A549 (cell line): ENCODE measurements at places on chromosomes 5 and 9. TPM values are rescaled to one million over a fixed set of nuclear protein-coding genes. Genes with fewer than 3 reads are reported as not detected.

SPAG8 gene
- 0.45 to 0.71 TPM (median 0.54 TPM) in 3 replicates for polyA plus RNA-seq

ANKRD18B gene
- 4.2 to 5.6 TPM (median 4.6 TPM) in 3 replicates for polyA plus RNA-seq

LCN15 gene
- 0.07 to 0.09 TPM in 2 of 3 replicates, not detected in the other for polyA plus RNA-seq

CDC20B gene
- not detected in 3 replicates for polyA plus RNA-seq

INSL4 gene
- 8.6 to 12.1 TPM (median 11.5 TPM) in 3 replicates for polyA plus RNA-seq

PCDHAC2 gene
- polyA plus RNA-seq = 1.1 to 1.2 TPM (median 1.2 TPM) in 3 replicates

CCL28 gene
- polyA plus RNA-seq = 0.09 to 0.15 TPM (median 0.13 TPM) in 3 replicates

TAF9 gene
- 112 to 123 TPM (median 118 TPM) in 3 replicates for polyA plus RNA-seq

TPPP gene
- polyA plus RNA-seq = 1.2 to 1.5 TPM (median 1.4 TPM) in 3 replicates

FOXD4L5 gene
- polyA plus RNA-seq = 0.05 to 0.16 TPM (median 0.08 TPM) in 3 replicates

ZNF608 gene
- 0.43 to 0.77 TPM (median 0.66 TPM) in 3 replicates for polyA plus RNA-seq

WDR38 gene
- 0.12 TPM in 1 of 3 replicates, not detected in the others for polyA plus RNA-seq

CAPSL gene
- not detected in 3 replicates for polyA plus RNA-seq

TMEM267 gene
- polyA plus RNA-seq = 15.8 to 17.9 TPM (median 17.3 TPM) in 3 replicates

FLT4 gene
- 2.1 to 3.0 TPM (median 2.6 TPM) in 3 replicates for polyA plus RNA-seq

PCA3 gene
- not detected in 3 replicates for polyA plus RNA-seq

DNA sequence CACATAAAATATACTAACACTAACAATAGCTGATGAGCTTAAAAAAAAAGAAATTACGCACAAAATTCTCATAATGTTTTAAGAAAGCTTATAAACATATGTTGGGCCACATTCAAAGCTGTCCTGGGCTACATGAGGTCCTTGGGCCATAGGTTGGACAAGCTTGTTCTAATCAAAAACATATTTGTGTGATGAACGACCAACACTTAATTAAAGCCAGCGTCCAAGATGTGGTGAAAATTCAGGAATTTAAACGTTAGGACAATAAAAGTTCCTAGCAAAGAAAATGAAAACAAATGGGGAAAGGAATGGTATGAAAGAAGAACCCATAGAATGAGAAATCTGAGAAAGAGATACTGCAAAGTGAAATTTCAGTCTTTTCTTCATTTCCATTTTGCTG lies 429.6 kb upstream of the DMAC1 start:
- DNase-seq = no peak

DNA sequence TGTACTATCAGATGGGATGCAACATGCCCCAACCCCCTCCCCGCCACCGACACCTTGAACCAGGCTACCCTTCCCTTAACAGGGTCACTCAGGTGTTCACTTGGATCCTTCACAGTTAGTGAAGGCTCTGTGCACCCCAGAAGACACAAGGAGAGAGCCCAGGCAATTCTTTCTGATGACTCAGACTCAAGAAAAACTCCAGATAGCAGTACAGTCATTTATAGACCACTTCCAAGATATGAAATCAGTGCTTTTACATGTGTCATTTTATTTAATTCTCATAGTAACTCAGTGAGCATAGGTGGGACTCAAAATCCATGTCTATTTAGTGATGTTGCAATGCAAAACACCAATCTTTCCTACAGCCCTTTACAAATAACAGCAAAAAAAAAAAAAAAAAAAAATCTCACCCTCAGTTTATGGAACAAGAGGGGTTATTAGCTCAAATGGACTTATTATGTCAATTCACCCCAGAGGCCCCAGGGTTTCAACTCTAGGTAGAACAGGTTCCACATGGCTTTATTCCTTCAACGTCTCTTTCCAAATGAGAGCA lies 71.9 kb downstream of the FOXD1 start:
- no peak for DNase-seq

DNA sequence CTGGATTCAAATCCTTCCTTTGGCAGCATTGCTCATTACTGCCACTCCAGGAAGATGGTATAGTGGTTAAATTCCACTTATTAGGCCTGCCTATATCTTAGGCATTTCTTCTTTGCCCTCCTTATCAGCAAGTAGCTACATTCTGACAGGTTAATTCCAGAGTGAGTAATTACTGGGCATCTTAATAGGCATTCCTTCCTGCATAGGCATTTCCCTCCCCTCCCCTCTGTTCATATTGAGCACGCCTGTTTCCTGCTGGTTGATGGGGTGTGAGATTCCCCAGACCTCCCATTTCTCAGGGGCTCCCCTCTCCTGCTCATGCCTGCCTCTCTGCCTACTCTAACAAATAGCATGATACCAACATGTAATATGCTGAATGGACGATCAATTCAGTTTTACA lies 305.9 kb downstream of the CYLC2 start:
- no peak for DNase-seq

- no peak for DNase-seq
Observed at GRCh38 chr5:96447949-96448348, 14.9 kb upstream of the PCSK1 start.

DNA sequence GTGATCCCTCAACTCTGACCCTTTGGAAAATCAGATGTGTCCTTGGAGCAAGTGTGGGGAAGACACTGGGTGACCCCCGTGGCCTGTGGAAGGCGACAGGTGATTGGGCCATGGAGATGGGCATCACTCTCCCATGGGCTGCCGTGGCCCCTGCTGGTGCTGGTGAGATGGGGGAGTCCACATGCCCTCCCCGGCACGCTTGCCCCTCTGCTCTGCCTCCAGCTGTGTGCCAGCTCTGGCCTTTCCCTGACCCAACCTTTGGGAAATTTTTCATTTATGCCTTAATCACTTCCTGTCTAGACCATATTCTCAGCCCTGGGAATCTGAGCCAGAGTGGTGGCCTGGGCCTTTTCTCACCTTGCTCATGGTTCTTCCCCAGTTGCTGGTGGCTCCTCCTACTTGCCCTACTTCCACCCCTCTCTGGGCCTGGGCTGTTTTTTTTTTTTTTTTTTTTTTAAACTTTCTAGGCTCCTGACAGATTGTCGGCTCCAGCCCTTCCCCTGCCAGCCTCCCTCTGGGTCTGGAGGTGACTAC lies 56.6 kb downstream of the RGS3 start:
- DNase-seq = peak; percentile 73

- DNase-seq = no peak
Observed at GRCh38 chr5:149760854-149761187, 30.7 kb downstream of the PPARGC1B start.

DNA sequence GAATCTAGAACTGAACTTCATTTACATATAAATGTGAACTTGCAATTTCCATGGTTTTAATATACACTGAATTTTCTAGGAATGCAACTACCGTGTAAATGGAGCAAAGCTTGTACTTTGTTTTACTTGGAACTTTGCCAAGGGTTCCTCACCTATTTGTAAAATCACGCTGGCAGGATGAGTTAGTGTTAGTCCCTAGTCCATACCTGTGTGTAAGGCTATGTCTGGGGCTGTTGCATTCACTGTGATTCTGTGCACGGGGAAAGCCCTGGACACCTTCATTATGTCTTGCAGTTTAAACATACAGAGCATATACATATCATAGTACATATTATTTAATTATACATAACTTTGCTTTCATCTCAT lies 119.9 kb downstream of the PAX5 start:
- DNase-seq = no peak

- DNase-seq = no peak
Observed at GRCh38 chr9:70255486-70255885, 3.3 kb upstream of the SMC5 start.

GRCh38 chr9:4538107-4538506 lies 47.8 kb downstream of the SLC1A1 start:
- DNase-seq = no peak

GRCh38 chr5:17398431-17398830 lies 99.6 kb upstream of the TAF11L2 start:
- no peak for DNase-seq

DNA sequence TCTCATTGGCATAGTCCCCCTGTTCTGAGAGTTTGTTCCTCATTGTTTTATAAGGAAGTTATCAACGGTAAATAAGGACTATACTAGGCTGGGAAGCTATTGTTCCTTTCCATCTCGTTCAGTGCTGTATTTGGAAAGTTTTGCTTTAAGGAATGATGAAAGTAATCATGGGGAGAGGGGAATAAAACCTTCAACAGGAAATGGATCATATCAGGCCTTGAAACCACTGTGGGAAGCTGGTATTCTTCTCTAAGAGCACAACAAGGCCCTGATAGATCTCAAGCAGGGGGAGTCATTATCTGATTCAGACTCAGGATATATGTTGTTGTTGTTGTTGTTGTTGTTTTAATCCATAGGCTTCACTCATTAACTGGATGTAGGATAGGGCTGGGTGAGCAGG lies 474.5 kb downstream of the ENC1 start:
- DNase-seq = no peak

DNA sequence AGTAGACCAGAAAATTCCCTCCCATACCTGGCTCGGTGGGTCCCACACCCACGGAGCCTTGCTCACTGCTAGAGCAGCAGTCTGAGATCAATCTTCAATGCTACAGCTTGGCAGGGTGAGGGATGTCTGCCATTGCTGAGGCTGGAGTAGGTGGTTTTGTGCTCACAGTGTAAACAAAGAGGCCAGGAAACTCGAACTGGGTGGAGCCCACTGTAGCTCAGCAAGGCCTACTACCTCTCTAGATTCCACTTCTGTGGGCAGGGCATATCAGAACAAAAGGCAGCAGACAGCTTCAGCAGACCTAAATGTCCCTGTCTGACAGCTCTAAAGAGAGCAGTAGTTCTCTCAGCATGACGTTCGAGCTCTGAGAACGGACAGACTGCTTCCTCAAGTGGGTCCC lies 5.6 kb upstream of the GZMA start:
- no peak for DNase-seq

- DNase-seq = no peak
Observed at GRCh38 chr9:127980060-127980705, 606 bp downstream of the EEIG1 start.

GRCh38 chr5:91495699-91496098 lies 112.6 kb upstream of the ARRDC3 start:
- DNase-seq = no peak

DNA sequence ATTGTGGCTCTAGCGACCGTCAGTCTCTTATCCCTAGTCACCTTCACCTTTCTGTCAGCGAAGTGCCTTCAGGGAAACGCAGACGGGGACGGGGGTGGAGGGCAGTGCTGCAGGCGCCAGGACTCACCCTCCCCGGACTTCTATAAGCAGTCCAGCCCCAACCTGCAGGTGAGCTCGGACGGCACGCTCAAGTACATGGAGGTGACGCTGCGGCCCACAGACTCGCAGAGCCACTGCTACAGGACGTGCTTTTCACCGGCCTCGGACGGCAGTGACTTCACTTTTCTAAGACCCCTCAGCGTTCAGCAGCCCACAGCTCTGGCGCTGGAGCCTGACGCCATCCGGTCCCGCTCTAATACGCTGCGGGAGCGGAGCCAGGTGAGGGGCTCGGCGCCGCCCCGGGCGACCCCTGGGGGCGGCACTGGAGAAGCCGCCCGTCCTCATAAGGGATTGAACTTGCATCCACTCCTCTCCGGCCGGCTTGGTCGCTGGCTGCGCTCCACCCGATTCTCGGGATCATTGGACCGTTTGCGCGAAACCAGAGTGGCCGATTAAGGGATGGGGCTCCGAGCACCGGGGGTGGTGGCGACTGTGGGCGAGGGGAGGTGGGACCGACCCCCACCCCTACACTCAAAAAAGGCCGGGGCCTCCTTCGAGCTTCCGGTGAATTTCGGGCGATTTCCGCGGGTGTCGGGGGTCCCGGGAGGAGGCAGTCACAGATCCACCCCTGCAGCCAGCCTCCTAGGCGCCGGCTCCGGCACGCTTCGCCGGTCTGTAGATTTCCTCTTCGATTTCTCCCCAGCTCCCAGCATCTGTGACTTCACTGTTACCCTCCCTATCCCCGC lies 2.7 kb downstream of the PCDHGC5 start:
- no peak for DNase-seq

GRCh38 chr5:43627028-43627427 lies 24.0 kb downstream of the NNT start:
- peak; percentile 68 for DNase-seq

- DNase-seq = no peak
Observed at GRCh38 chr5:12672141-12672540, 767.9 kb upstream of the CTNND2 start.

GRCh38 chr5:150492621-150493020 lies 15.3 kb upstream of the NDST1 start:
- DNase-seq = peak; percentile 55

DNA sequence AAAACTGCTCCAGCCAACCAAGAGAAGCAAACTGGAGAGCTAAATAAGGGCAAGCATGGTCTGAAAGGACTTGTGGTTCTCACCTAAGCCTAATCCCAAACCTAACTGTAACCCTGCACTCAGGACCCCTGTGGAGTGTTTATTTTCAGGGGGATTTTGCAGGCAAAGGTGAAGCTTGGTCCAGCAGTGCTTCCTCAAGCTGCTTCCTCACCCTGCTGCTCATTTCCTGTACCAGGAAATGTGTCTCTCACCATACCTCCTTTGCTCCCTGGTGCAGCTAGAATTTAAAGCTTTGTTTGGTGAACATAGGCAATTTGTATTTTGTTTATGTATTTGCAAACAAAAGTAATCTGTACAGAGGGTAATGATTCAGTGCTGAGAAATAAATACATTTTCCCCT lies 50.2 kb downstream of the CARTPT start:
- no peak for DNase-seq

- no peak for DNase-seq
Observed at GRCh38 chr9:27771803-27772545, 198.7 kb upstream of the C9orf72 start.

- DNase-seq = no peak
Observed at GRCh38 chr9:116323571-116323970, 170.0 kb downstream of the PAPPA start.

GRCh38 chr5:103207653-103208052 lies 50.9 kb upstream of the MACIR start:
- DNase-seq = no peak

- DNase-seq = no peak
Observed at GRCh38 chr5:16321284-16321683, 141.7 kb upstream of the MARCHF11 start.

DNA sequence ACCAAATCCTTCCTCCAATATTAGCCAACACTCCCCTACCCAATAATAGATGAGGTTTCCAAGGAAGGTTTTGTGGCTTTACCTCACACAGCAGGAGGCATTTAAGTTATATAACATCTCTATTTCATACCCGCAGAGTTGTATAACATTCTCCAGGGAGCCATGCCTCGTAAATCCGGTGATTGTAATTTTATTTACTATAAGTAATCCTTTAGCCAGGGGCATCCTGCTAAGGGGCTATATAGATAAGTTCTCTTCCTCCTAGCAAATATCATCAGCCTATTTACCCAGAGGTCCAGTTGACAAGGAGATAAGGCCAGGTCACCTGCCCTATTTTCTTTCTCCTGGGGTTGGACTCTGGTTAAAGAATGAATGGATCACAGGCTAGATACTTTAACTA lies 2051.0 kb downstream of the EFNA5 start:
- DNase-seq = no peak

GRCh38 chr5:140953234-140953633 lies 13.0 kb upstream of the PCDHAC2 start:
- DNase-seq = no peak

DNA sequence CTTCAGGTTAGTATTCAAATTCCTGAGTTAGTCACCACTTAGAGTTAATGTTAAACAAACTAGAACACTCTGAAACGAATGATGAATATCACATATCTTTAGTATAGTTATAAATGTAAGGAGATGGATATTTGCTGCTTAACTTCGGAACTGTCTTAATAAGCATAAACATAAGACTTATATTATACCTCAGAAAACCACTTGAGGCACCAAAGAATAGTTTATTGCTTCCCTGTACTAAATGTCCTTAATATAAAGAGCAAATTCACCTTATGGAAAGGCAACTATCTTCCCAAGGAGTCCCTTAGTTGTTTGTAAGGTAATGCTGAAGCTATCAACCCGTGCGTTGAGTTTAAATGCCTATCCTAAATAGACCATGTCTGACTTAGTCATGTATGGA lies 300.0 kb upstream of the ADAMTSL1 start:
- no peak for DNase-seq
